AG04449 (cell line): ENCODE measurements at places on chromosomes 6 and 20.

GRCh38 chr6:106059331-106059730 is 26.8 kb upstream of the PRDM1 start:
- no peak for DNase-seq

DNA sequence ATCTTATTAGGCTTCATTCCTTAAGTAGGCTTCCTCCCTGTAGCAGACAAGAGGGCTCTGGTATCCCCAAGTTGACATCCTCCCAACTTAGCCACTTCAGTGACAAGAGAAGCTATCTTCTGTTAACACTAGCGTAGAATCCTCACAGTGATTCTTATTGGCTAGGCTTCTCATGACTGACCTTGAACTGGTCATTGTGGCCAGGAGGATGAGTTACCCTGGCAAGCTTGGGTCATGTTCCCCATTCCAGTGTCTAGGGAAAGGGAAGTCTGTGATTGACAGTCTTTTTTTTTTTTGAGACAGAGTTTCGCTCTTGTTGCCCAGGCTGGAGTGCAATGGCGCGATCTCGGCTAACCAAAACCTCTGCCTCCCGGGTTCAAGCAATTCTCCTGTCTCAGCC is 7.1 kb downstream of the CDKAL1 start:
- DNase-seq = no peak

DNA sequence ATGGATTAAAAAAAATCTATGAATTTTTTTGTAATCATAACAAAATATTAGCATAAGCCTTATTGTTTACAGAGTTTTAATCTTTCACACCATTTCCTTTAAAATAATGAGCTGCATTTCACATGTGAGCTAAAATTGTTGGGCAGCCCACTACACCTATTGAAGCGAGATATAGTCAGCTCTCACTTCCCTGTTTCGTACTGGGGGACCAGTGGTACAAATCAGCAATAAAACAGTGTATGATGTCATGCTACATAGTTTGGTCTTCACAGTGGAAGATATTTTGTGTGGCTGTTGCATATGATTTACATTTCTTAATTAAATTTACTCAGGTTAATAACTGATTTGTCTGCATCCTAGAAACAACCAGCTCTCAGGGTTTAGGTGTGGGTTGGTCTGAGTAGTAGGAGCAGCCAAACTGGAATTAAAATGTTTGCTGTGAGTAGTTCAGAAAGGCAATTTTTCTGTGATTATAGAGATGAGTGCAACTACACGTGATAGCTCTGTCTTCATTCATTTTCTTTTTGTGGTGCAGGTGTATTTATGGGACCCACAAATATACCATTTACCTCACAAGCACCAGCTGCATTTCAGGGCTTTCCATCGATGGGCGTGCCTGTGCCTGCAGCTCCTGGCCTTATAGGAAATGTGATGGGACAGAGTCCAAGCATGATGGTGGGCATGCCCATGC is 99.3 kb downstream of the B3GAT2 start:
- DNase-seq = no peak

DNA sequence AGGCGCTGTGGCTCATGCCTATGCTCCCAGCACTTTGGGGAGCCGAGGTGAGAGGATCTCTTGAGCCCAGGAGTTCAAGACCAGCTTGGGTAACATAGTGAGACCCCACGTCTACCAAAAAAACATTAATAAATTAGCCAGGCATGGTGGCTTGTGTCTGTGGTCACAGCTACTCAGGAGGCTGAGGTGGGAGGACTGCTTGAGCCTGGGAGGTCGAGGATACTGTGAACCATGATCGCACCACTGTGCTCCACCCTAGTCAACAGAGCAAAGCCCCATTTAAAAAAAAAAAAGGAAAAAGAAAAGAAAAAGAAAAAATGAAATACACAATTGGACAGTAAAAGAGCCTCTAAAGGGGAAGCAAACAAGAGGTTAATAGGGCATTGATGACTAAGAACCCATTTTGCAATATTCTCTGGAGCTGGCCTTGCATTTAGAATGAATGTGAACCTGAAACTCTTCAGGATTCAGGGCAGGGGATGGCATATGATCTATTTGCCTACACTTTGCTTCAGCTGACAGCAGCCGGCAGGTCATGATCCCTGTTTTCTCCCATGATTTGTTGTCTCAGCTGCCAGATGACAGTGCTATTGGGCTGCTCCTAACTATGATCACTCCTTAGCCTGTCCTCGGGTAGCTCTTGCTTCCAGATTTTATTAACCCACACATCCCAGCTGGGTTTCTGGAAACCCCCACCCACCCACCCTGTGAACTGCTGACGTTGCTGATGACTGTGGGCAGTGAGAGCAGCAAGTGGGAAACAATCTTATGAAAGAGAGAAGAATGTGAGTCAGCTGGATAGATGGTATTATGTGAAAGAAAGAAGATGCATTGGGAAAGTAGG is 83.8 kb upstream of the ELOVL5 start:
- DNase-seq = no peak

- no peak for DNase-seq
Observed at GRCh38 chr6:54096811-54097210, 14.4 kb upstream of the MLIP start.

- no peak for DNase-seq
Observed at GRCh38 chr6:15205321-15205720, 40.5 kb upstream of the JARID2 start.

GRCh38 chr6:158816329-158816728 is 2.8 kb downstream of the EZR start:
- no peak for DNase-seq

GRCh38 chr20:20521736-20522135 is 153.8 kb downstream of the INSM1 start:
- no peak for DNase-seq

DNA sequence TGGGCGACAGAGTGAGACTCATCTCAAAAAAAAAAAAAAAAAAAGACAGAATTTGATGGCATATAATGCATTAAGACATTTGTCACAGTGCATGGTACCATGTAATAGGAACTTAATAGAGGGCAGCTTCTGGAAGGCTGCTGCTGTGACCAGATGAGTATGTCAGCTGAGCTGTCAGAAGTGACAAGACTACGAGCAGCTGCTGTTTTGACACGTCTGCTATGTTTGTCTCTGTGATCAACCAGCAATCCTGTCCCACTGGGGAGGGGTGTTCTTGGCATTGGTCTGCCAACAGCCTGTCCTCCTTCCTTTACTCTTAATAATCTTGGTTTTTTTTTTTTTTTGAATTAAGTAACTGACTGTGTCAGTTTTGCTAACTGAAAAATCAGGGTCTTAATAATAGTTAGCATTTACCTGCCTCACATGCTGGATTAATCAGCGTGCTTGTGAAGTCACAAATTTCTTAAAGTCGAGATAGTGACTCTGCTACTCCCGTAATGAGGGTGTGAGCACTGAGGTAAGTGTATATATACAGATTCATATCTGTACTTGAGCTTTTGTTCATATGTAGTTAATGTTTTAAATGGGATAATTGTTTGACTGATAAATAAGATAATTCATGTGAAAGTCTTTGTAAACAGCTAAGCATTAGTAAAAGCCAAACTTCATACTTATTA is 152.4 kb downstream of the BMP2 start:
- no peak for DNase-seq

GRCh38 chr6:82924799-82925535 is 140.7 kb downstream of the UBE3D start:
- DNase-seq = peak; percentile 5

- no peak for DNase-seq
Observed at GRCh38 chr6:11459079-11459610, 78.4 kb upstream of the TMEM170B start.

- no peak for DNase-seq
Observed at GRCh38 chr20:22182148-22182547, 402.2 kb downstream of the FOXA2 start.

DNA sequence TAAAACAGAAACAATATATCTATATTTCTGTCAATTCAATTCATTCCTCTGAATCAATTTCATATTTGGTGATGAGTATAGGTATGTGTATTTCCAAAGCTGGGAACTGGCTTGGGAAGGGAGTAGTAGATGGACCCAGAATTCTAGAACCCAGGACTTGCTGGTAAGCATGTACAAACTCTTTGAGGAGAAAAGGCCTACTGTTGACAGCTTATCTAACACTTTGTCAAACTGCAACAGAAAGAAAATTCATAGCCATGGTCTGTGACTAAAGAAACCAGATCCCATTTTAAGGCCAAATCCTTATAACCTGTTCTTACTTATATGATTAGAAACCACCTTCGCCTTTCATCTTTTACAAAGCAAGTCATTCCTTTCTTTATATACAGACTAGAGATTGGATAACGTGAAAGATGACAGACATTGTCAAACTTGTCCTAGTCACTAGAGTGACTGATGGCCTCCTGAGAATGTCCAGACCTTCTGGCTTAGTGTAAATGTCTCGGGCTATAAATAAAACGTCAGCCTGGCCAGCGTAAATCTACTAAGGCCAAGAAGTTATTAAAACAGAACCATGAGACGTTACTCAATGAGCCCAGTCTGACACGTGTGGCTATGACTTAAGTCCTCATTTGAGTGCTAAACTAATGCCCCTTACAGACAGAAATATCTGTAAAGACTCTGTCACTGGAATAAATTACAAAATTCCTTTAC is 152.3 kb downstream of the ALDH8A1 start:
- DNase-seq = no peak
